SK-N-DZ (cell line): ENCODE measurements at places on chromosomes 7 and 10.

GRCh38 chr7:139358541-139359365, 941 bp upstream of the LUC7L2 start:
- peak; percentile 31 for DNase-seq

DNA sequence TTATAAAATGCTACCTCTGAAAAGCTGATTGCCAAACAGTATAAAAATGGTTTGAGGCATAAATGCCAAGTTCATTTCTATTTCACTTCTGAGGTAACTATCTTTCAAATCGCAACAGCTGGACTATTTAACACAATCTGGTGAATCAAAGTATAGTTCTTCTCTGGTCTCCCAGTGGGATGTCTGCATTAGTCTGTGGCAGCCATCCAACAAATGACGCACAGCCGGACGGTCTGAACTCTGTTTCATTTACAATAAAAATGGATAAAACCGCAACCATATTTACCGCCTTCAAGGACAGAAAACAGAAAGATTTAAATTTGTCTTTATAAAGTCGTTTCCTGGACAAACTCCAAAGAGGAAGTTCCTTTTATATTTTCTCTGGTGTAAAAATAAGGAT, 41.9 kb downstream of the ENO4 start:
- no peak for DNase-seq

- DNase-seq, result no peak
These were observed 16.2 kb upstream of the BLNK start for GRCh38 chr10:96287392-96288105.

GRCh38 chr10:97274828-97275227, 17.6 kb downstream of the ARHGAP19 start:
- no peak for DNase-seq

DNA sequence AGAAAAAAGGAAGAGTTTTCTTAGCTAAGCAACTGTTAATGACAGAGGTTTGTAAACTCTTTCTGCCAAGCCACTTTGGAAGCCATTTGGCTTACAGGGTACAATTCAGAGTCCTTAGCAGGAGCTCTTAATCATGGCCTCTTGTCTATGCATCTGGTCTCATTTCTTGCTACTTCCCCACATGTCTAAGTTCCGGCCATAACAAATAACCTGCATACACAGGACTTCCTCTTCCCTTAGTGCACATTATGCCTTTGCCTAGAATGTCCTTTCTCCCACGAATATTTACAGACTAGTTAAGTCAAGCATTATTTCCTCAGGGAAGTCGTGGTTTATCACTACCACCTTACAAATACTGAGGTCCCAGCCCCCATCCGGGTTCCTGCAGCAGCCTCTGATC, 8.6 kb upstream of the UPF2 start:
- DNase-seq, result no peak

DNA sequence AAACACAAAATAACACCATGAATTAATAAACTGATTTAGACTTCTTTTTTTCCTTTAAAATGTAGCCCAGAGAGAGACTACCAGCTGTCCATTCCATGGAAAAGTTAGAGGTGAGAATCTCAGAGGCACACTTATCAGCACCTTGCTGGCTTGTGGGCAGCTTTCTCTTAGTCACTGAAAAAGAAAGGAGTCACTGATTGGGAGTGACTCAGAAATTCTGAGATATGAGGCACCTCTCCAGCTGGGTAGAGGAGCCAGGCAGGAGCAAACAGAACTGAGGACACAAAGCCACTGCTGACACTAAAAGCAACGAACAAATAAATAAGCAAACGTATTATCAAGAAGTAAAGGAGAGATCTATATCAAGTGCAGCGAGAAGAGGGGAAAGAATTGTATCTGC, 310.6 kb downstream of the PARD3 start:
- DNase-seq, result no peak

DNA sequence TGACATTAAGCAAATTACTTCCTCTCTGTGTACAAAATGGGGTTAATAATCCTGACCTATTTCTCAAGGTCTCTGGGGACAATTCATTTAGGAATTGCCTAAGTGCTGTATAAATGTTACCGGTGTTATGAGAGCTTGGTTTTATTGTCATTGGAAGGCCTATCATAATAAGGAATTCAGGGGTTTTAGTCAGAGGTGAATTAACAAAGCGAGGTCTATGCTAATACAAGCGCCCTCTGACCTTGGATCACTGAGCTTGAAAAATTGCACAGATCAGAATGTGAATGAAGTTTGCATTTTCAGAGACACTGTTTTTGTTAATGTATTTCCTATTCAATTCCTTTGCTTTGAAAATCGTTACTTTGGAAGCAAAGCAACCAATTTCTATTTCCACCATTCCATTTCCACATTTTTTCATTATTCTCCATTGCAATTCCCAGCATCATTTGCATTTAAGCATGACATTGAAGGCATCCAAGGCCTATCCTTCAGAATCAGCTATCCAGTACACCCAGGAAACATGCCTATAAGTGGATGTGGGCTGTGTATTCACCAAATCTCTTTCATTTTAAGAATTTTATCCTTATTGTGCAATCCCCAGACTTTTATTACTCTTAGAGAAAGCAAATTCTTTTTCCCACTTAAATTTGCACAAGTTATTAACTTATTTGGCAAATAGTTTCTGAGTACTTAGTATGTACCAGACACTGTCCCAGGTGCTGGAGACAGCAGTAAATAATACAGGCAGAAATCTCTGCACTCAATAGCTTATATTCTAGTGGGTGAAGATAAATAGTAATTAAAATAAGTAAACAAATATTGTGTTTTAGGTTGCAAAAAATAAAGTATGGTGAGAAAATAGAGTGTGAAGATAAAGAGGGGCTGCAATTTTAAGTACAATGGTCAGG, 133.1 kb downstream of the NRCAM start:
- no peak for DNase-seq

DNA sequence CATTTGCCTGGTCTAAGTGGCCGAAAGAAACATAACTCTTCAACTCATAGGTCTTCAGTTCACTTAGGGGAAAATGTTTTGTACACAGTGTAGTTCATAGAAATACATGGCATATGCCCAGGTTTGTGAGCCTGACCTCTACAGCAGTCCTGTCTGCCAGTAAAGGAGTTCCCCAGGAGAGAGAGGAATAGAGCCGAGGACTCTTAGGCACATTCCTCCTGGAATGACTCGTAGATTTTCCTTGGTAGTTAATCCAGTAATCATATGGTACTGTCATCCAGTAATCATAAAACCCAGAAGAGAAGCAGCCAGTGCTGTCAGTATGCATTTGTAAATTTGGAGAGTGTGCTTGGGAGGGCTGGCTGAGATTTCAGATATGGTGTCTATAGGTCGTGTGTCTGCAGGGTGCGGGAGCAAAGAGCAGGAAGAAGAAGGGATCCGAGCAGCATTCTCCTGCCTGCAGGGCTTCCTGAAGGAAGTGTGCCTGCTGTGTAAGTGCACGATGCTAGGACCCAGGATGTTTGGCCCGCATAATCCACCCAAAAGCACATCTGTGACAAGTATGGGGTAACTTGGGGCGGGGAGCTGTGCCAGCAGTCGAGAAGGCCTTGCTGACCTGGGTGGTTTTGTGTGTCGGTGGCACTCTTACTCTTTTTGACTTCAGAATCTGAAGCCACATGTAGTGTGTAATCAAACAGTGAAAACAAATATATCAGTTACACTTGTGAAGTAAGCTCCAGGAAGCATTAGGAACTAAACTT, 13.9 kb downstream of the EIF4H start:
- no peak for DNase-seq
